Tongue (tissue), 3 donors: ENCODE measurements at places on chromosomes 5 and 9. TPM values are rescaled to one million over a fixed set of nuclear protein-coding genes. Genes with fewer than 3 reads are reported as not detected.

NEUROG1 gene
- not detected for total RNA-seq

PSMD5 gene
- 24.1 TPM for total RNA-seq

SLC6A7 gene
- total RNA-seq, result not detected

CLIC3 gene
- total RNA-seq, result 4.9 TPM

CANX gene
- total RNA-seq, result 353 TPM
